ENCODE measurements at places on chromosomes 2 and 18.

DNA sequence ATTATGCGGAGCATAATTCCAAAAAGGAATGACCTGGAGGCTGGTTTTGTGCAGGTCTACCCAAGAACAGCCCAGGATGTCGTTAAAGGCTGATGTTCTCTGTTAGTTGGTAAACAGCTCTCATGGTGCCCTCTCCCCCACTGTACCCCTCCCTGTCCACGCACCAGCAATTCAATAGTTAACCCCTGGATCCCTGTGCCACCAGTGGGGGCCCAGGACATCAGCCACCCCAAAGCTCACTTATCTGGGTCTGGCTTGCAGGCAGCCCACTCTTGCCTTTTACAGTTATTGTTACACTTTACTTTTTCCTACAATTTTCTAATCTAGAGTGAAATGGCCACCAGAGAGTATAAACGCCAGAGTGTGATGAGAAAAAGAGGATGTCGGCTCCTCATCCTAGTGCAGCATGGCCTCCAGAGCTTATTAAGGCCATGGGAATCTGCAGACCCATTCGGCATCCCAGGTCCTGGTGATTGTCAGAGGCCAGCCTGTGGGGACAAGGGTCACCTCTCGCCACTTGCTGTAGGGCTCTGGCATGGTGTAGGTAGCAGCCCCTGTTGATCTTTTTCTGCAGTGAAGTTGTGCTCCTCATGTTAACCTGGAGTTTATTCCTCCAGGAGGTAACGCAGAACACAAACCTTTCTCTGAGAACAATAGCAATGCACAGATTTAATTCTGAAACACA lies 30.3 kb downstream of the TWIST2 start:
- no peak for DNase-seq

GRCh38 chr2:162243294-162243693 lies at the start of gene FAP:
FAP (minus strand) TSS chr2:162243445; CDS start chr2:162243327, 118 bp downstream.
- DNase-seq = peak; percentile 44

DNA sequence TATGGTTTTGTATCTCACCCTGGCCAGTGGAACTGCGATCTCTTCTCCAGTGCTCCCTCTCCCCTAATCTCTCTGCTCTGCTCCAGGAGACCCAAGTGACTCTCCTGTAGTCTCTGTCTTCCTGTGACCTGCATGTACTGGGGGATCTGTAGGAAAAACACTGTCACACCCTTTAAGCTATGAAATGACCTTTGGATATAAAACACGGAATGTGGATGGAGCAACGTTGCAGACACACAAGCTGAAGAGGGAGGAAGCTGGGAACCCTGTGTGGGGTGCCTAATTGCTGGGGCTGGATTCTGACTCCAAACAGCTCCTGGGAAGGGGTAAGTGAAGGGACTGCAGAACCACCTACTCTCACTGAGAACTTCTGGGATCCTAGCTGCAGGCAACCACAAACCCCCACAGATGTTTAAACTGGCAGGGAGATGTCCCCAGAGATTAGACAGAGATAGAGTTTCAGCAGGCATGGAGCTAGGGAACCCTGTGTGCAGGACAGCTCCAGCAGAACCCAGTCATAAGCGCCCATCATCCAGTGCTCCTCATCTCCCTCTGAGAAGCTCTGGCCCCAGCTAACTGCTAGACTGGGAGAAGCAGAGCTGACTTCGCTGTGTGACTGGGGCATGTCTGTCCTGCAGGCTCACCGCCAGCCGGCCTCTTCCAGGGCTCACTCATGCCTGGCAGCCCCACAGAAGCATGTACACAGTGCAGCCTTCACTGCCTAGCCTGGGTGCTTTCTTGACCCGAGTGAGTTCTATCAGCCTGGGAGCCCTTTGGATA lies 482.7 kb upstream of the SETBP1 start:
- no peak for DNase-seq

DNA sequence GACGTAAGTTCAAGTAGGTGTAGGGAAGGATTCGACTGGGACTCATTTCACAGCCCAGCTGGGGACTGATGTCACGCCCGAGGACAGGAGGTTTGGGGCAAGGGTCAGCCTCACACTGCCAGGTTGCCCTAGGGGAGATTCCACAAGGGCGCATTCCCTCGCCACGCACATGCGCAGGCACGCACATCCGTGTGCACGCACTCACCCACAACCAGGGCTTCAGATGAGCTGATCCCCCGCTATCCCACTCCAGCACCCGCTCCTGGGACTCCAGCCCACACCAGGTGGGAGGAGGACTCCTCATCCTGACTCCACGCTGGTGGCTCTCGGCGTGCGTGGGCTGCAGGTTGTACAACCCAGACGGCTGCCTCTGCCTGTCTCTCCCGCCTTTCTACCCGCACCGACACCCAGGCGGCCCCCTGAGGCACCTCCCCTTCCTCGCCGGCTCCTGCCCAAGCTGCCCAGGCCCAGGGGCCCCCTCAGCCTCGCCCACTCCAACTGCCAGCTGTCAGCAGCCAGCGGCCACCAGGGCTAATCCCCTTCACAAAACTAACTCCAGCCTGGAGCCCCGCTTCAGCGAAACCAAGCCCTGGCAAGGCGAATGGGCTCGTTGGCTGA lies 47.8 kb upstream of the FOSL2 start:
- DNase-seq = no peak

Measured in neural progenitor cell (in vitro differentiated cells).